Gastroesophageal sphincter (tissue), 4 donors: ENCODE measurements at places on chromosomes 11 and 22. TPM values are rescaled to one million over a fixed set of nuclear protein-coding genes. Genes with fewer than 3 reads are reported as not detected.

Gene BDNF
- total RNA-seq = 0.31 TPM

GRCh38 chr11:96318399-96318798, 24.6 kb downstream of the MAML2 start:
- no peak for ATAC-seq

DNA sequence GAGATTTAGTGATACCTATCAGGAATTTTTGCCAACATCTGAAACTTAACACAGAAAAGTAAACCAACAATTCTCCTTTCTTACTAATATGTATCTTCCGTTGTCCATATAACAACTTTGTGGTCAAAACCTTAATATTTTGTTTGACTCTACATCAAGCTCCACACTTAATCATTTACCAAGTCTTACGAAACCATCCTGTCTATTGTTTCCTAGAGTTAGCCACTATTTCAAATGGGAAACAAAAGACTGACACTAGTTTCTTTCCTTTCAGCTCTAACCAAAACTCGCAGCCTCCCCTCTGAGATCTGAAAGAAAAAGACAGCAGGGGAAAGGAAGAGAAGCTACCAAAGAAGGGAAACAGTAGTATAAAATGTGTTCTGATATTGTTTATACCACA, 26.5 kb upstream of the PRDM10 start:
- ATAC-seq = no peak

DNA sequence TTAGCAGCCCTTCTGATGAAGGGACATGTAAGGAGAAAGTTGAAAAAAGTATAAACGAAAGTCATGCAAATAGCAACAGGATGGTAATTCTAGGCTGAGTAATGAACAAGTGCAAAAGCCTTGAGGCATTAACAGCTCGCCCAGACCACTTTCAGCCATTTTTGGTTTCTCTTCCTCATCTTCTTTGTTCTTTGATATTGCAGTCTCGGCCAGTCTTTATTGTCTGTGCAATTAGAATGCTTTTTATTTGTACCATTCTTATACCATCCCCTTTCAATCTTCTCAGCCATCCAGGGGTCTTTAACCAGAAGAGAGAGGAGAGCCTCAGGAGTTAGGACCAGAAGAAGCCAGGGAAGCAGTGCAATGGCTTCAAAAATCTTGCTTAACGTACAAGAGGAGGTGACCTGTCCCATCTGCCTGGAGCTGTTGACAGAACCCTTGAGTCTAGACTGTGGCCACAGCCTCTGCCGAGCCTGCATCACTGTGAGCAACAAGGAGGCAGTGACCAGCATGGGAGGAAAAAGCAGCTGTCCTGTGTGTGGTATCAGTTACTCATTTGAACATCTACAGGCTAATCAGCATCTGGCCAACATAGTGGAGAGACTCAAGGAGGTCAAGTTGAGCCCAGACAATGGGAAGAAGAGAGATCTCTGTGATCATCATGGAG, 7.3 kb downstream of the TRIM34 start:
- no peak for ATAC-seq

Gene CHRNA10
- not detected for total RNA-seq

- no peak for ATAC-seq
Observed at GRCh38 chr11:79086056-79086455, 354.8 kb downstream of the TENM4 start.
